D721Med (cell line): ENCODE measurements at places on chromosomes 16 and 17.

- DNase-seq, result no peak
These were observed 181.1 kb downstream of the SNX29 start for GRCh38 chr16:12157517-12158093.

DNA sequence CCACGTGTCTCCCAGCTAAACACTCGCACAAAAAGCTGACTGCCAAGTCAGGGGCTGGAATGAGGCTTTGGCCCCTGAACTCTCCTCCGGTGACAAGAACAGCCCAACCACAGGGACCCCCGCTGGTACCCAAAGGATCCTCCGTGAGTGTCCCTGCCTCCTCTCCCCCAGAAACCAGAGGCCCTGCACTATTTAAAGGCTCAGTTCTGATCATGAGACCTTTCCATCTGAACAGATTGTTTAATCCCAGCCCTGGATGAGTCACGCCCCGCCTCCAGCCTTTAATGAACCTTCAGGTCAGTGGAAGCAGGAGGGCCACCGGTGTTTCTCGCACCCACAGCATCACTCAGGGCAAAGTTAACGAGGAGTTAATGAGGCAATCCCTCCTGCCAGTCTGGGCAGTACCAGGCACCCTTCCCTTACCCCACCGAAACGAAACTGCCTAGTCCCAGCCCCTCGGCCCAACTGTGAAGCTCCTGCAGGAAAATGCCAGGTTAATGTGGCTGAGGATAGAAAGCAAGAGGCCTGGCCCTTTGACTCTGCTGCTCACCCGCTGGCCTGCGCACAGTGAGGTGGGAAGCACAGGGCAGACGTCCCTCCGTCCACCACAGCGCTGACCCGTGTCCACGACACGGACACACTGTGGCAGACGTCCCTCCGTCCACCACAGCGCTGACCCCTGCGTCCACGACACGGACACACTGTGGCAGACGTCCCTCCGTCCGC, 32.4 kb downstream of the TIMM22 start:
- DNase-seq, result no peak

GRCh38 chr16:85869785-85870558, 29.0 kb upstream of the IRF8 start:
- DNase-seq, result no peak

DNA sequence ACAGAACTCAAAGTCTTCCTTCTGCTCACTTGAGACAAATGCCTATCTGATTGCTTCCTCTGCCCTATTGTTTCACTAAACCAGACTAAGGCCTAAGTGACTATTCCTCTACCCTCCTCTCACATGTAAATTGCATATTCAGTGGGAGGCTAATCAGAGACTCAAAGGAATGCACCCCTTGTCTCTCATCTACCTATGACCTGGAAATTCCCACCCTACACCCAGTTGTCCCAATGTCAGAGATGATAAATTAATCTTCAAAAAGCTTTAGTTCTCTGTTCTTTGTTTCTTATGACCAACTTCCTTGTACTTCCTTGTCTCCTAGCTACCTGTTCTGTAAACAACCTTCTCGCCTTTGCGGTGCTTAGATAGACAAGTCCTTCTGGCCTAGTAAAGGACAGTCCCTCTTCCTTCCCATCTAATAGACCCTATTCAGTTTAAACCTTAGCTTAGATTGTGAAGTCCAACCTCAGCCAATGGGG, 76.0 kb downstream of the EMP2 start:
- no peak for DNase-seq

GRCh38 chr17:67713169-67713568, 4.6 kb upstream of the NOL11 start:
- no peak for DNase-seq

- DNase-seq, result no peak
These were observed 4.9 kb downstream of the CES2 start for GRCh38 chr16:66940236-66940635.

- DNase-seq, result no peak
These were observed 221.1 kb downstream of the FTO start for GRCh38 chr16:53925107-53925410.

GRCh38 chr17:57783338-57783742, 38.2 kb upstream of the CCDC182 start:
- peak; percentile 68 for DNase-seq

GRCh38 chr16:15765880-15766279, 90.9 kb downstream of the MYH11 start:
- peak; percentile 41 for DNase-seq

- no peak for DNase-seq
These were observed 57.5 kb downstream of the WIPI1 start for GRCh38 chr17:68399638-68400403.

GRCh38 chr17:4167786-4168185, 24.8 kb downstream of the CYB5D2 start:
- DNase-seq, result no peak
